Esophagus squamous epithelium (tissue), 5 donors: ENCODE measurements at places on chromosomes 13 and 19. TPM values are rescaled to one million over a fixed set of nuclear protein-coding genes. Genes with fewer than 3 reads are reported as not detected.

GRCh38 chr13:101217086-101217485, 199.2 kb downstream of the NALCN start:
- no peaks in the 10 kb centered on the region for H3K36me3 ChIP-seq
- no peak for DNase-seq
- no peak overlapping the region for H3K27ac ChIP-seq
- H3K4me3 ChIP-seq = no peak overlapping the region

DNA sequence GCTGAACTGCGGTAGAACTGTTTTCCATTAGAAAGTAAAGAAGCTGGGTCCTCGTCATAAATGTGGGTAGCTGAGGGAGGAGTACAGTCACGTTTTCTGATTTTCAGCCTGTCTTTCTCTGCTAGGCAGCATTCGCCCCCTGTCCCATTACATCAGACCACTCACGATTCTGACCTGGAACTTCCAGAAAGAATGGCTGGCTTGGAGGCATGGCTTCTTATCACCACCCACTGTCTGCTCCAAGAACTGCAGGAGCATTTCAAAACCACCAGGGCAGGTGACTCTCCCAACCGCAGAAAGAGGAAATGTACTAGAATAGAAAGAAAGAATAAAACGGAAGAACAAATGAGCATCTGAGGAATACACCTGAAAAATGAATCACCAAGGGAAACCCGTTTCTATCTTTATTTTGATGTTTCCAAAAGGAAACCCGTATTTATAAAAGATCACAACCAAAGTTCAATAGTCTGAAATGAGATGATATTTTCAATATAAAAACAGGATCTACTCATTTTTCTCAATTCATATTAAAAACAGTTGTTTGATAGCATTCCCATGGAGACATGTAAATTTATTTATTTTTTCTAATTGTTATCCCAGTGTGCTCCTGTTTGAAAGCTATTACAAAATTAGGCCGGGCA, 22.1 kb upstream of the POMP start:
- H3K36me3 ChIP-seq = no peaks in the 10 kb centered on the region
- no peaks in the 10 kb centered on the region for H3K4me1 ChIP-seq
- no peak overlapping the region for H3K4me3 ChIP-seq
- peak; percentile 10 for DNase-seq

- no peak for DNase-seq
- no peaks in the 10 kb centered on the region for H3K36me3 ChIP-seq
- no peak overlapping the region for H3K4me3 ChIP-seq
Measured at GRCh38 chr13:35347679-35348205, 128.7 kb downstream of the MAB21L1 start.

- peaks cover 28% of the 10 kb centered on the region for H3K36me3 ChIP-seq
- H3K27ac ChIP-seq = no peak overlapping the region
- no peaks in the 10 kb centered on the region for H3K27me3 ChIP-seq
- no peak overlapping the region for H3K4me3 ChIP-seq
Measured at GRCh38 chr19:54211235-54211634, 10.6 kb downstream of the RPS9 start.

GRCh38 chr19:43462785-43463380, 2.5 kb downstream of the LYPD3 start:
- H3K27ac ChIP-seq = peak overlapping the region; percentile 96
- peaks cover 27% of the 10 kb centered on the region for H3K36me3 ChIP-seq
- no peaks in the 10 kb centered on the region for H3K27me3 ChIP-seq
- peak overlapping the region; percentile 54 for H3K4me3 ChIP-seq
- DNase-seq = no peak

NALCN gene
- 0.57 TPM for total RNA-seq
